ENCODE measurements at places on chromosomes 16 and 17.
A peak's percentile ranks its signal among the peaks of the same experiment; 100 is the strongest.

DNA sequence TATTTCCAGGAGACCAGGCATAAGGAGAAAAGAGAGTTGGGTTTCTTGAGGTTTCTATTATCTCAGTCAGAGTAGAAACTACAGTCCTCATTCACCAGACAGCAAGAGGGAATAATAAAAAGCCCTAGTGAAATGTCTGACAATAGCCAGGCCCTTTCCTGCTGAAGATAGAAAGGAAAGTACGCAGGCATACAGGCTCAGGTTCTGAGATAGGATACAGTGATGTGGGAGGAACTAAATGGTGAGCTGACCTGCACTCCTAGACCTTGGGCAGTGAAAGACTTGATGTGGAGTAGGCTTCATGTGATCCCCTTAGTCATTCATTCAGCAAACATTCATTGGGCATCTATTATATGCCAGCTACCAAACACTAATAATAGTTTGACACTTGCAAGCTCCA is 14.9 kb downstream of the ZNF821 start:
- DNase-seq = no peak

- no peak for DNase-seq
Observed at GRCh38 chr16:70433458-70434103, 5.3 kb downstream of the ST3GAL2 start.

GRCh38 chr17:80959330-80960036 is 32.2 kb upstream of the CHMP6 start:
- DNase-seq = no peak

GRCh38 chr17:50207315-50207714 is 5.9 kb upstream of the COL1A1 start:
- DNase-seq = no peak

GRCh38 chr17:4566785-4567184 is 6.4 kb upstream of the GGT6 start:
- peak; percentile 43 for DNase-seq
